Hippocampal formation (tissue), 2 donors: ENCODE measurements at places on chromosomes 7 and 10.
A peak's percentile ranks its signal among the peaks of the same experiment; 100 is the strongest.

GRCh38 chr7:15464667-15465121 lies 97.1 kb downstream of the AGMO start:
- DNase-seq = no peak

- DNase-seq = no peak
Measured at GRCh38 chr7:98719396-98719795, 102.3 kb downstream of the NPTX2 start.

DNA sequence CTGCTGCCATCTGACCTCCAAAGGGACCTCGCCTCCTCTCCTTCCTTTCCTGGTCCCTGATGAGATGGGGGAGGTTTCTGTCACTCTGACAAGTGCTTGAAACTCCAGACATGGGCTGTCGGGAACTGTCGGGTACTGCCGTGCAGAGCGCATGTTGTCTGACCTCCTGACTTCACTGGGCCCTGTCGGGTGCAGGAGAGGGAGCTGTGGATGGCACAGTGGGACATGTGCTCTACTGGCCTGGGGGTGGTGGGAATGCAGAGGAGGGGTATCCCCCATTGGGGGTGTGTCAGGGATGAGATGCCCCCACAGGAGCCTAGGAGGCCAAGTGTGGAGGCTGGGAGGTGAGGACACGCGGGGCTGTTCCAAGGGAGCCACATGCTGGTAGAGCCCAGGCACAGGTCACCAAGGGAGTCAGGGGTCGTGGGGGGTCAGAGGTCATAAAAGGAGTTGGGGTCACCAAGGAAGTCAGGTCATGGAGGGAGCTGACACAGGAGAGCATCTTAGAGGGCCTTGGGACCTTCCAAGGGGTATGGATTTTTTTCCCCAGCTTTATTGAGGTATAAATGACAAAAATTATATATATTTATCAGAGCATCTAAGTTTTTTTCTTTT lies 30.9 kb downstream of the TMEM120A start:
- DNase-seq = no peak

- no peak for DNase-seq
Measured at GRCh38 chr10:48946891-48947500, 7.4 kb upstream of the LRRC18 start.

- no peak for DNase-seq
Measured at GRCh38 chr10:50324680-50325393, 73.5 kb upstream of the ASAH2 start.

- no peak for DNase-seq
Measured at GRCh38 chr7:64101943-64102655, 56.9 kb downstream of the ZNF727 start.

DNA sequence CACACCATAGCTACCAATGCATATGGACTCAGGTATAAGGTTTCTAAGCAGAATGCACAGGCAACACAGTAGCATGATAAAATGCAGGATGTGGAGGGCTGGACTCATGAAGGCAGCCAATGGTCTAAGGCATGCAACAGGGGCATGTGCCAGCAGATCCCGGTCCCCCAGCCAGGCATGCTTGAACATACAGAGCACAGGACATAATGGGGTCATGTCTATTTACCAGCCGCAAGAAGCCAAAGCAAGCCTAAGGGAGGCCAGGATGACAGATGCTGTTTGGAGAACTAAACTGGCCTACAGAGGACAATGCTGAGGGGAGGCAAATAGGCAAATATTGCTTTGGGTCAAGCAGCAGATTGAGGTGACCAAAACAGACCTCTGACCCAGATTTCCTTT lies 60.0 kb upstream of the PDLIM1 start:
- DNase-seq = no peak

DNA sequence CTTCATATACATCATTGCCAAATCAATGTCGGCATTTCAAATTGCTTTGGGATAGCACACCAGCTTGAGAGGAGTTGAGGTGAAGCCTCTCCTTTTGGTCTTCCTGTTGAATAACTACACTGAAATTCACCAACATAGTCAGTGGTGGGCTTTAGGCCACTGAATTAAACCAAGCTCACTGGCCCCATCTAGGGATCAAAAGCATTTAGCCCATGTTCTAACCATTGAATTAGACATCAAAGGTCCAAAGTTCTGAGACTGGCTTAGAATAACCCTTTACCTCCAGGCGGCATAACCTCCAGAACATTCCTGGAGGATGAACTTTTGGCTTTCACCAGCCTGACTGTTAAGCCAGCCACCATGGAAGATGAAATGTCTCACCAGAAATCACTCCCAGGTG lies 54.6 kb downstream of the BPGM start:
- no peak for DNase-seq

GRCh38 chr7:45938626-45939302 lies 17.7 kb upstream of the IGFBP3 start:
- DNase-seq = no peak

DNA sequence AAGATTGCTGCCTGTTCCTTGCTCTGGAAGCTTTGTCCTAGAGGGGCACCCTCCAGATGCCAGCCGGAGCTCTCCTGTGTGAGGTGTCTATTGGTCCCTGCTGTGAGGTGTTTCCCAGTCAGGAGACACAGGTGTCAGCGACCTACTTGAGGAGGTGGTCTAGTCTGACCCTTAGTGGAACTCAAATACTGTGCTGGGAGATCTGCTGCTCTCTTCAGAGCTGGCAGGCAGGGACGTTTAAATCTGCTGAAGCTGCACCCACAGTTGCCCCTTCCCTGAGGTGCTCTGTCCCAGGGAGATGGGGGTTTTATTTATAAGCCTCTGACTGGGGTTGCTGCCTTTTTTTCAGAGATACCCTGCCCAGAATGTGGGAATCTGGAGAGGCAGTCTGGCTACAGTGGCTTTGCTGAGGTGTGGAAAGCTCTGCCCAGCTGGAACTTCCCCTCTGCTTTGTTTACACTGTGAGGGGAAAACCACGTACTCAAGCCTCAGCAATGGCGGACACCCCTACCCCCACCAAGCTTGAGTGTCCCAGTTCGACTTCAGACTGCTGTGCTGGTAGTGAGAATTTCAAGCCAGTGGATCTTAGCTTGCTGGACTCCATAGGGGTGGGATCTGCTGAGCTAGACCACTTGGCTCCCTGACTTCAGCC lies 119.2 kb downstream of the PPP1R9A start:
- no peak for DNase-seq

DNA sequence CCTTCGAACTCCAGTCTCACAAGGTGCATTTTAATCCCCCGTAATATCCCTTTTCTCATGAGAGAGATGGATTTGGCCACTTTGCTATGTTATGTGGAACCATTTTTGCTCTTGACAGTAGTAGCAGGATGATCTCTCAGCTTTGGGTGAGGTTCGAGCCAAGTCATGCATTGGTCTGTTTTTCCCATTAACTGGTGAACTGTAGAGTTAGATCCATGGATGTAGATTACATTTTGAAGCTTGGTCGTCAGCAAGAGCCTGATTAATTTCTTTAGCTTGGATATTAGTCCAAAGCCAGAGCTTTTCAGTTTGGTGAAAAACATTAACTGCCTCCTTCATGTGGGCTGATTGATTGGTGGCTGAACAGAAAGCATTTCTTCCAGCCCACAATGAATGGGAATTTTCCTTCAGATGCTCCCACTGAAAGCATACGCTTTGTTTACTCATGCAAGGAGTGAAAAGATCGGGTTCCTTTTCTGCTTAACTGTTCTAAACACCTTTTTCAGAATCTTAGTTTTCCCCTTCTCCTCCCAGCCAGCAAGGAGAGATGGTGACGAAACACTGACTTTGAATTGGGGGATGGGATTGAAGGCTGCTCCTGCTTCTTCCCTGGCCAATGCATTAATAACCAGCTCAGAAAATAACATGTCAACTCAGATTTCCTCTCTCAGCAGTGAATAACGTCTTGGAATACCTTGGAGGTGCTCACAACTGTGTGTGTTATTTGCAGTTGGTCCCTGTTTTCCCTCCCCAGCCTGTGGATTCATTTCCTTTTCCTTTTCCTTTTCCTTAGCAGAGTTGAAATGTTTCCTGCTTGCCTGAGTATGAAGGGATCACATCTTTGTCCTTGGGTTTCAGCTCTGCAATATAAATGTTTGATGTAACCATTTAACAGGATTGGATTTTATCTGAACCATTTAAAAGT lies 351.8 kb upstream of the FZD8 start:
- no peak for DNase-seq

DNA sequence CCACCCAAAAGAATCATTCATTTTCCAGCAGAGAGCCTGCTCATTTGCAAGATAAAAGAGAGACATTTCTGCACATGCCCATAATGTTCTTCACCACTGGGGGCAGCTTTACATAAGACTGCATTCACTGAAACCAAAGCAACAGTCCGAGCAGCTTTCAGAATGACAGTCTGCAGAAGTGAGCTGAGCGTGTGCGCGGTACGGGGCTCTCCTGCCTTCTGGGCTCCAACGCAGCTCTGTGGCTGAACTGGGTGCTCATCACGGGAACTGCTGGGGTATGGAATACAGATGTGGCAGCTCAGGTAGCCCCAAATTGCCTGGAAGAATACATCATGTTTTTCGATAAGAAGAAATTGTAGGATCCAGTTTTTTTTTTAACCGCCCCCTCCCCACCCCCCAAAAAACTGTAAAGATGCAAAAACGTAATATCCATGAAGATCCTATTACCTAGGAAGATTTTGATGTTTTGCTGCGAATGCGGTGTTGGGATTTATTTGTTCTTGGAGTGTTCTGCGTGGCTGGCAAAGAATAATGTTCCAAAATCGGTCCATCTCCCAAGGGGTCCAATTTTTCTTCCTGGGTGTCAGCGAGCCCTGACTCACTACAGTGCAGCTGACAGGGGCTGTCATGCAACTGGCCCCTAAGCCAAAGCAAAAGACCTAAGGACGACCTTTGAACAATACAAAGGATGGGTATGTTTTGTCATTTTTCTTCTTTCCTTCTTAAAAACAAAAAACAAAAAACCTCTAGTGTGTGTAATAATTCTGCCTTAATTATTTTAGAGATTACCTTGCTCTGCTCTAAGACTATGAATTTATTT lies at the start of gene LRRTM3:
TSS of gene LRRTM3 (plus strand) at position 141 of the 820 bp plus-strand sequence.
- peak; percentile 70 for DNase-seq

GRCh38 chr10:122264436-122264835 lies 6.7 kb upstream of the BTBD16 start:
- DNase-seq = no peak

DNA sequence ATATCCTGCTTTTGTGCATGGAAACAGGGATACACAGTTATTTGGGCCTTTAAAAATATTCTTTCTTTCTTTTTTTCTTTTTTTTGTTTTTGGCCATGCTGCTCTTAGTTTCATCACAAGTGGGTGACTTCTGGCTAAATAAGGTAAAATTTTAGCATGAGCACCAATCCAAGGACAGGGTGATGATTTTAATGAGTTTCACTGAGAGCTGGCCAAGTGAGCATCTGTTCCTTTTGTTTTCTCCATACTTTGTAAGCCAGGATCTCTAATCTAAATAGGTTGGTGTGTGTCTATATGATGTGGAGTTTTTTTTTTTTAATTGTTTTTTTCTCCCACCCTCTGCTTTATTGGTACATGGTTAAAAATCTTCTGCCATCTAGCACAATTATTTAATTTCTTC lies 106.8 kb downstream of the POLL start:
- DNase-seq = no peak

- no peak for DNase-seq
Measured at GRCh38 chr7:9681284-9681683, 1247.9 kb downstream of the NXPH1 start.

GRCh38 chr7:43114458-43114780 lies 2.0 kb downstream of the HECW1 start:
- no peak for DNase-seq

- no peak for DNase-seq
Measured at GRCh38 chr10:79410315-79411094, 34.9 kb downstream of the ZCCHC24 start.

DNA sequence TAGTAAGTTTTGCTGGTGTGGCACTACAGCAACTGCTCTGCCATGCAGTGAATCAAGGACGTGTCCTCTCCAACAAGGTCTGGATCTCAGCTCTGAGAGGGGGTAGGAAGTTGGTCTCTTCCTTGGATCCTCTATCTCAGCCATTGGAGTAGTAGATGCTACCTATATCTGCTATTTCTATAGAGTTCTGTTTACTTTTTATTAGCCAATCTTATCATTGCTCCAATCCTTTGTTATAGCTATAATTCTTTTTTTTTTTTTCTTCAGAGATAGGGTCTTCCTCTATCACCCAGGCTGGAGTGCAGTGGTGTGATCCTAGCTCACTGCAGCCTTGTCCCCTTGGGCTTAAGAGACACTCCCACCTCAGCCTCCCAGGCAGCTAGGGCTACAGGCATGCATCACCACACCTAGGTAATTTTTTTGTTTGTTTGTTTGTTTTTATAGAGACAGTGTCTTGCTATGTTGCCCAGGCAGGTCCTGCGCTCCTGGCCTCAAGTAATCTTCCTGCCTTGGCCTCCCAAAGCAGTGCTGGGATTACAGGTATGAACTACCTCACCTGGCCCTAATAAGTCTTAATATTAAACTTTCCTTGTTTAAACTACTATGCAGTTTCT lies 155.2 kb upstream of the ASAH2 start:
- no peak for DNase-seq

- no peak for DNase-seq
Measured at GRCh38 chr7:34131371-34131770, 226.0 kb downstream of the BMPER start.

GRCh38 chr10:124343351-124344265 lies 75.1 kb downstream of the OAT start:
- DNase-seq = no peak

DNA sequence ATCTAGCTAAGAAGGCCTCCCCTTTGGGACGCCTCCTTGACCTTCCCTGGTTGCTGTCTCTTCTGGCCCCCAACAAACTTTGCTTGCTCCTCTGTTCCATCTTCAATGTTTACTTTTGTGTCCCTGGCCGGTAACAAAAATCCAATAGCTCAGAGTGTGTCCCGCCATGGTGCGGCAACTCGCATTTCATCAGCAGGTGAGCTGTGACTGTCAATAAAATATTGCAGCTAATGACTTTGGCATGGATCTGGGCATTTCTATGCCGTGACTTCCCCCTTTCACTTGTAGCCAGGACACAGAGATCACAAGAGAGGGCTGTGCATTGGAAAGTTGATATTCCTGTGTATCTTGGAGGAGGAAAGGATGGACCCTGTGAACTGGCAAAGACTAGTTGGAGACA lies 317.6 kb downstream of the RPS24 start:
- no peak for DNase-seq

GRCh38 chr7:138238734-138239659 lies 162.7 kb downstream of the AKR1D1 start:
- DNase-seq = no peak

DNA sequence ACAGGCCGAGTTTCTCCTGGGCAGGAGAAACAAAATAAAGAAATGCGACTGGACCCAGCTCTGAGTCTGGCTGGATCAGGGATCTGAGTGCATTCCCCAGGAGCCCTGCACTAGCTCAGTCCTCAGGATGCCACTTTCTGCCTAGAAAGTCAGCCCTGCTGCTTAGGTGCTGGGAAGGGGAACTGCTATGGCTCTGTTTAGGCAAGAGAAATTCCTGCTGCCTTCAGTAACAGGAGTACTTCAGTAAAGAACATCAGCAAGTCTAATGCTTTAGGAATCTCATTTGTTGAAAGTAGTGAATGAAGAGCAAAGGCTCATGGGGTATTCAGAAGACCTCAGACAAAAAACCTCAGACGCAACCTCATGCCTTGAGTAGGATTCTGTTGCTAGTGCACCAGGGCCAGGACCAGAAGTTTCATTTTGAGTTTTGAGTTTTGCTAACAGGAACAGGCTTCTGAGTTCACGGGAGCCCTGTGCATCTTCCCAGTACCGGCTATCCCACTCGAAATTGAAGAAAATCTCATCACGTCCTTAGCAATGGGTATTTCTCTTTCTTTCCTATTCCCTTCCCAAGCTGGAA lies 170.8 kb upstream of the CDCA7L start:
- DNase-seq = no peak
